ENCODE measurements at places on chromosomes 16 and 17.
A peak's percentile ranks its signal among the peaks of the same experiment; 100 is the strongest.

GRCh38 chr17:66850692-66851091 is 15.8 kb downstream of the CACNG5 start:
- DNase-seq: no peak

GRCh38 chr16:17068524-17068923 is 402.2 kb downstream of the XYLT1 start:
- no peak for DNase-seq

- peak; percentile 20 for DNase-seq
These were observed 3.5 kb downstream of the CTNS start for GRCh38 chr17:3639981-3640596.

GRCh38 chr16:53529513-53529912 is 26.5 kb upstream of the AKTIP start:
- no peak for DNase-seq

- DNase-seq: no peak
These were observed 13.2 kb downstream of the TMEM11 start for GRCh38 chr17:21200590-21201297.

GRCh38 chr16:70682239-70683145 is 3.4 kb downstream of the MTSS2 start:
- DNase-seq: no peak

DNA sequence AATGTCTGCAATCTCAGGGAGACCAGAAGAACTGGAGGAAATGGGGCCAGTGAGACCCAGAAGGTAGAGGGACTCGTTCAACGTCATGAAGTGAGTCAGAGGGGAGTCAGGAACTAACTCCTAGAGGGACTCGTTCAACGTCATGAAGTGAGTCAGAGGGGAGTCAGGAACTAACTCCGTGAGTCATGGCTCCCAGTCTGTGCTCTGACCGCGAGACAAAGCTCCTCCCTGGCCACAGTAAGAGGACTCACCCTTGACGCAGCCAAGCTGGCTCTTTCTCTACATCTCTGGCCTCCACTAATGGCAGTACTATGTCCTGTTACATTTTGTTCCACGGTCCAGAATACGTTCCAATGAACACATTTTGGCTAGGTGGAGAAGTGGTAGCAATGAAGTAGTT is 902.5 kb downstream of the KCNJ2 start:
- no peak for DNase-seq

DNA sequence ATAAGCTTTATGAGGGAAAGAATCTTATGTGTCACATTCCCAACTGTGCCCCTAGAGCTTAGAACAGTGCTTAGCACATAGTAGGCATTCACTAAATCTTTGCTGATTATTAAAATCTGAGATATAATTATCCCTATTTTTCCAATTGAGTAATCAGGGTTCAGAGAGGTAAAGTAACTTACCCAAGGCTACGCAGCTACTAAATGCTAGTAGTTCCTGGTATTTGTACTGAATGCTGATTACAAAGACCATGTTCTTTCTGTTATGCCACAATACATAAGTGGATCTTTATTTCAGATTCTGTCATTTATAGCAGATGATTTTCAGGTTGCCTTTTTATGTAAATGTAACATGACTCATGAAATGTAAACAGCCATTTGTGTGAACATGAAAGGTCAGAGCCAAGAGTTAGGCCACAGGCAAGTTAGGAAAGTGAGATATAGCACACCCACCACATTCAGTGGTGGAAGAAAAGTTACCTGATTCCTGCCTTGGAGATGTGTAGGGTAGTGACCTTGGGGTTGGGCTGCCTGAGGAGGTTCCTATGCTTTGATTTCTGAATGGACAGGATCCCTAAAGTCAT is 77.2 kb downstream of the FTO start:
- no peak for DNase-seq

GRCh38 chr17:73340093-73340596 is 28.3 kb upstream of the CDC42EP4 start:
- no peak for DNase-seq

GRCh38 chr16:24069036-24069590 is 187.0 kb upstream of the CACNG3 start:
- no peak for DNase-seq

GRCh38 chr17:6780001-6780400 is 4.0 kb downstream of the FBXO39 start:
- no peak for DNase-seq

GRCh38 chr16:27460213-27460612 is 58.2 kb downstream of the IL21R start:
- no peak for DNase-seq

DNA sequence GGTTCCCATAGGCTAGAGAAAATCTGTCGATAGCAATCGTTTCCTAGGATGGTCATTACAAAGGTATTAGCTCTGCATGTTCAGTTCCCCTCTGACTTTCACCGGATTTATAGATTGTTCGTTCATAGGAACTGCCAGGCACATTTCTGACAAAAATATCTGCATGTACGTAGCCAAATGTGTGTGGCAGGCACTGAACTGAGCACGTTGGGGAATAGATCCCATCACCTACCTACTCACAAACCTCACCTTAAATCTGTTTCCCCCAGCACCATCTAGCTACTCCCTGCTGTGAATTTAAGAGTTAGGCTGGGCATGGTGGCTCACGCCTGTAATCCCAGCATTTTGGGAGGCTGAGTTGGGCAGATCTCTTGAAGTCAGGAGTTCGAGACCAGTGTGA is 64.5 kb upstream of the TANC2 start:
- DNase-seq: no peak

GRCh38 chr16:2969545-2970521 is 685 bp downstream of the PAQR4 start:
- DNase-seq: peak; percentile 51

DNA sequence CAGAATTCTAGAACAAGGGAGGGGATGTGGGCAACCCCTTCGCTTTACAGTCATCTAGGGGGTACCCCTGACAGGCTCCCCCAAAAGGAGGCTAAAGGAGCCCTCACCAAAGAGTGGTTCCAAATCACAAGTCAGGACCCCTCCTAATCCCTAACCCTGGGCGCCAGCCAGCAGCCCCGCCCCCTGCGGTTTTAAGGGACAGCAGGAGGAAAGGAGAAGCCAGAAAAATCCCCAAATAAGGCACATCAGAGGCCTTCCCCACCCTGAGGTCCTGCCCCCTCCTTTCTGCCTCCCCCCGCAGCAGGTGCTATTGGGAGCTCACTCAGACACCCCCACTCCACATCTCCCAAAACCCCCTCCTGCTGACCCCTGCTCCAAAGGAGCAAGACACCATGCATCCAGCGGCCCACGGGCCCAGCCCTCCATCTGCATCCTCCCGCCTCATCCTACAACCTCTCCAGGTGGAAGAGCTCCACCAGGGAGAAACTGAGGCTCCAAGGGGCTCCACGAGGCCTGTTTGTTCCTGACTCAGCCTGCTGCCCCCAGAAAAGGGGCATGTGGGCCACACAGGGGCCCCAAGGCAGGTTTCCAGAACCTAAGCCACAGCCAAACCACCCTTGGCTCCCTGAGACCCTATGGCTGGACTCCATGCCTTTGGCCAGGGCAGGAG is 93.5 kb downstream of the GOSR1 start:
- no peak for DNase-seq

DNA sequence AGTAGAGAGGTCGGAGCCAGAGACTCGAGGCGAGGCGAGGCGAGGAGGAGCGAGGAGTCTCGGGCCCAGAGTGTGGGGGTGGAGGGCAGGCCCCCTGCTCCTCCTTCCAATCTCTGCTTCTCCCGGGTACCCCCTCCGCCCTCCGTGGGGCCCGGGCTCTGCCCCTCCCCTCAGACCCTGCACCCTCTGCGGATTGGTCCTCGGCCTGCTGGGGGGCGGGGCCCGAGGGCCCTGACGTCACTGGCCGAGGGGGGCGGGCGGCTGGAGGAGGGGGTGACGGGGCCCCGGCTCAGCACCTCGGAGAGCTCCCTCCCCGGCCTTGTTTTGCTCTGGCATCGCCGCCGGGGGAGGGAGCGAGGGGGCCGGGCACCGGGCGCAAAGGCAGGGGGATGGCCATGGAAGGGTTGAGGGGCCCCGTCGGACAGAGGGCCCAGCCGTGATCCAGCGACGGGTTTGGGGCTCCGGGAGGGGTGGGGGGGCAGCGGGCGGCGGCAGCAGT is at the start of gene RUNDC3A:
Gene RUNDC3A (plus strand): TSS at position 282 of the 499 bp plus-strand sequence. CDS start 232 bp downstream, outside the sequence.
- peak; percentile 76 for DNase-seq

- DNase-seq: no peak
These were observed 2.3 kb downstream of the GP1BA start for GRCh38 chr17:4934173-4934979.

DNA sequence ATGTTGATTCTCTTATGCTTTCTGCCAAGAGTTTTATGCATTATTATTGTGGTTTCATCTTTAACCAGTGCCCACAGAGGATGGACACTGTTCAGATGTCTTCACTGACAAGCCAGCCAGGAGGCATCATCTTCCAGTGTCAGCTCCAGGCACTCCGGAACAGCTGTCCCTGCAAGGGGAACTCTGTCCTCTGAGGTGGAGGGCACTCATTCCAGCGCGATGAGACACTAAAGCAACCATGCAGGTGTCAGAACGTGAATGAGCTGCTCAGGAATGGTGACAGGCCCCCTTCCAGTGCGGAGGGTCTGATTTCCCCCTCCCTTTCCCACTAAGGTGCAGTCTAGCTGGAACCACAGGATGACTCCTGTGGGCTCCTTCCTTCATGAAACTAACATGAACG is 117.5 kb downstream of the NOG start:
- no peak for DNase-seq

GRCh38 chr16:88306860-88307545 is 75.8 kb upstream of the ZNF469 start:
- no peak for DNase-seq

- DNase-seq: no peak
These were observed 488.1 kb downstream of the XYLT1 start for GRCh38 chr16:16982614-16983013.

DNA sequence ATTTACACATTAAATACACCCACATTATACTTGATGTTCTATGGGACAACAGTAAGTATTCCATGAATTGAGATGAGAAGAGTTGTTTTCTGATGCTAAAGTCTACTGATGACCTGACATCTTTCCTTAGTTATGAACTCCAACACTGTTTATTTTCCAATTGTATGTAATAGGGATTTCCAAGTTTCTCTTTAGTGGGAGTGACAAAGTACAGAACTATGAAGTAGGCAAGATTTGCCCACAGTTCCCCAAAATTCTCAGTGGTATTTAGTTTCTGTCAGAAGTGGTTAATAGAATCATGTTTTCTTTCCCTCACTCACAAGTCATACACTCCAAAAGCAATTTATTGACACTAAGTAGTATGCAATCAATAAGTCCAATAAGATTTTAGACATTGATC is 22.5 kb upstream of the ABCA6 start:
- DNase-seq: no peak

- DNase-seq: no peak
These were observed 9.8 kb downstream of the CPD start for GRCh38 chr17:30388321-30389179.

GRCh38 chr16:57611706-57612105 is 16.7 kb upstream of the ADGRG1 start:
- DNase-seq: no peak

DNA sequence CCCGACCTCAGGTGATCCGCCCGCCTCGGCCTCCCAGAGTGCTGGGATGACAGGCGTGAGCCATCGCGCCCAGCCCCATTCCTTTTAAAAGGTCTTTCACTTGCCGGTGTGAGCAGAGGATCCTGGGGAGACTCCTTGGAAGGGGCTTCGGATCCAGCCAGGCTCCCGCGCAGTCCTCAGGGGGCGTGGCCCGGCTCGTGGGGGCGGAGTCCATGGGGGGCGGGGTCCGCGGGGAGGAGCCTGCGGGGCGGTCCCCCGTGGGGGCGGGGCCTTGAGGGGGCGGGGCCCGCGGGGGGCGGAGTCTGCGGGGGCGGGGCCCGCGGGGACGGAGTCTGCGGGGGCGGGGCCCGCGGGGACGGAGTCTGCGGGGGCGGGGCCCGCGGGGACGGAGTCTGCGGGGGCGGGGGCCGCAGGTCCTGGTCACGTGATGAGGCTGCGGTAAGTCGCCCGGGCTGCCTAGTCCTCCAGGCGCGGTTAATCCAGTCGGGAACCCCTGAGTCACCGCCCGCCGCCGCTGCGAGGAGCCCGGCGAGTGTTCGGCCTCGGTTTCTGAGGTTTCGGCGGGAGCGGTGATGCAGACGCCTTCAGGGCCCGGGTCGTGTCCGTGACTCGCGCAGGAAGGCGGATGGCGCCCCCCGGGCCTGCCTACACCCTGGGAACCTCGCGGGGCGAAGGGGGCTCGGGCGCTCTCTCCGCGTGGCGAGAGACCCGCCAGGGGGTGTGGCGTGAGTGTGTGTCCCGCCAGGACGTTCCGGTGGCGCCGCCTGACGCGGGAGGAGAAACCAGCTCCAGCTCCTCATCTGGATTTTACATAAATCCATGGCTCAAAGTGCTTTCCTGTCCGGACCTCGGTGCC is 23.6 kb upstream of the ABR start:
- no peak for DNase-seq

DNA sequence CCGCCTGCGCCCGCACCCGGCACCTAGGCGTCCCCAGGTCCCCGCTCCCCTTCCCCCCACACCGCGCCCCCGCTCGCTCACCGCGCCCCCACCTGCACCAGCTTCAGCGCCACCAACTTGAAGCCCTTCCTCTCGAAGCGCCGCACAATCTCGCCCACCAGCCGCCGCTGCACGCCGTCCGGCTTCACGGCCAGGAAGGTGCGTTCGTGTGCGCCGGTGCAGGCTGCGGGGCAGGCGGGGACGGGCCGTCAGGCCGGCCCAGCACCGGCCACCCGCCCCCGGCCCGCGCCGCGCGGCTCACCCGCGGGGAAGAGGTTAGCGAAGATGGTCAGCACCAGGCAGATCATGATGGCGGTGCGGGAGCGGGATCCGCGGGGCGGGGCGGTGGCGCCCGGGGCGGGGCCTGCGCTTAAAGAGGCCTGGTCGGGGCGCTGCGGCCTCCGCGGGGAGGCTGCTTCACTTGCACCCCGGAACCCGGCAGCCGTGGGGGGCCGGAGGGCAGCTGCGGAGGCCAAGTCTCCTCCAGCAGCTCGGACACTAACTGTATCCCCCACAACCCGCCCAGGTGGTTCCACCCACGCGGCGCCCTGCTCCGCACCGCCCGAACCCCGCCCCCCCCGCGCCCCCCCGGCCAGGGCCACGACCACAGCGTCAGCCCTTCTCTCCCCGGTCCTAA is at the start of gene NME3:
Gene NME3 (minus strand): TSS at position 356 of the 676 bp plus-strand sequence. CDS start 9 bp downstream, at position 347.
- DNase-seq: peak; percentile 76

- DNase-seq: no peak
These were observed 30.6 kb downstream of the CHD9 start for GRCh38 chr16:53085369-53085843.

GRCh38 chr16:52123061-52123839 is 423.7 kb downstream of the TOX3 start:
- no peak for DNase-seq

- DNase-seq: peak; percentile 41
These were observed 231.9 kb downstream of the SEC14L1 start for GRCh38 chr17:77372444-77373298.

- no peak for DNase-seq
These were observed 121.5 kb downstream of the CCDC182 start for GRCh38 chr17:57623620-57624019.

- DNase-seq: no peak
These were observed 48.4 kb downstream of the COTL1 start for GRCh38 chr16:84569382-84569987.

Measured in stimulated activated CD4-positive, alpha-beta T cell treated with anti-CD3 and anti-CD28 coated beads, Interleukin-1b, Interleukin-23, amount 100 ng/mL, for 24 hours (primary cell).